ENCODE measurements at places on chromosomes 3 and 15.

DNA sequence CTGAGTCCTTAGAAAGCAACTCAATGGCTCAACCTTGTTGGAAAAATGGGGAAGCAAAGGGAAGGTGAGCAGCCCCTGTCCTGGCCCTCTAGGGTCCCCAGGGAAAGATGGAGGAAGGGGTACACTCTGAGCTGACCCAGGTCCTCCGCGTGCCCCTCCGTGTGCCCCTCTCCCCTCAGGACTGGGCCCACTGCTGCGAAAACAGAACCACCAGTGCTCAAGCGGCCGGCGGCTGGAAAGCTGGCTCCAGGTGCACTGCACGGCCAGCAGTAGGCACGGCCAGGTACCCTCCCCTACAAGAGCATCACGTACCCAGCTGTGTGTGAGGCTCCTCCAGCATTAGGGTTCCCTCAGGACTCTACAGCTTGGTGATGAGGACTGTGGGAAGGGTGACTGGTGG, 26.3 kb downstream of the RAB43 start:
- no peak for DNase-seq

GRCh38 chr15:70559265-70560239, 203.8 kb downstream of the UACA start:
- peak; percentile 35 for DNase-seq

- no peak for DNase-seq
Observed at GRCh38 chr3:54309601-54310000, 187.2 kb downstream of the CACNA2D3 start.

DNA sequence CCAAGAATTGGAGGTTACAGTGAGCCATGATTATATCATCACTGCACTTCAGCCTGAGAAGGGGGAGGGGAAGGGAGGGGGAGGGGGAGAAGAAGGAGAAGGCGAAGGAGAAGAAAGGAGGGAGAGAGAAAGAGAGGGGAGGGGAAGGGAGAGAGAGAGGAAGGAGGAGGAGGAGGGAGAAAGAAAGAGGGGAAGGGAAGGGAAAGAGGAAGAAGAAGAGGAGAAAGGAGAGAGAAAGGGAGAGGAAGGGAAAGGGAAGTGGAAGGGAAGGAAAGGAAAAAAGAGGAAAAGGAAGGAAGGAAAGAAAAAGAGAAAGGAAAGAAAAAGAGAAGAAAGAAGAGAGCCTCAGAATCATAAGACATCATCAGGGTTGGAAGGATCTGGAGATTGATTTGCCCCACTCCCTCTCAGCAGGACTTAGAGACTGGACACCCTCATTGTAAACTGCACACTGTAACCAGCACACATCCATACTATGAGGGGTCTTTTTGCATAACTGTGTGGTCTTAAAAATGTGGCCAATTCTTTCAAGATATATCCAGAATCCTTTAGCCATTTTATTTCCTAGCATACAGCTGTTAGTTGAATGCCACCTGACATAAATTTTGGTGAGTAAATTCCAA, 130.9 kb downstream of the CMSS1 start:
- no peak for DNase-seq

- DNase-seq: peak; percentile 6
Observed at GRCh38 chr3:150635526-150635925, 32.4 kb downstream of the SELENOT start.

DNA sequence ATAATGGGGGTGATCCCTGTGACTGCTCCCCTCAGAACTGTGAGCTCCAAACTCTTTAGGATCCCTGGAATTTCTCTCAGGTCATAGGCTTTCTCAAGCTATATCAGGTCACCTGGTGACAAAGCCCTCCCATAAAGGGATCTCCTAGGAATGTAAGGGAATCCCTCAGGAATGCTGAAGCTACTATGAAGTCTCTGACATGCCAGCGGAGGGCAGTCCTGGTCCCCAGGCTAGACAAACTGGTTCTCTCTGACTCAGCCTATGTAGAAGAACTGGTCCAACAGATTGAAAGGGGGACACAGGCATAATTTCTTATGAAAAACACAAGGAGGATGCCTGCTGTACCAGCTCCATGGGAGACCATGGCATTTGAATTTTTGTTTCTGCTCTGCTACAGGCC, 6.7 kb downstream of the LPCAT4 start:
- DNase-seq: no peak
